Stimulated activated CD8-positive, alpha-beta memory T cell treated with anti-CD3 and anti-CD28 coated beads, Interleukin-4, amount 100 ng/mL, for 1 hour (primary cell): ENCODE measurements at places on chromosomes 5 and 9.

DNA sequence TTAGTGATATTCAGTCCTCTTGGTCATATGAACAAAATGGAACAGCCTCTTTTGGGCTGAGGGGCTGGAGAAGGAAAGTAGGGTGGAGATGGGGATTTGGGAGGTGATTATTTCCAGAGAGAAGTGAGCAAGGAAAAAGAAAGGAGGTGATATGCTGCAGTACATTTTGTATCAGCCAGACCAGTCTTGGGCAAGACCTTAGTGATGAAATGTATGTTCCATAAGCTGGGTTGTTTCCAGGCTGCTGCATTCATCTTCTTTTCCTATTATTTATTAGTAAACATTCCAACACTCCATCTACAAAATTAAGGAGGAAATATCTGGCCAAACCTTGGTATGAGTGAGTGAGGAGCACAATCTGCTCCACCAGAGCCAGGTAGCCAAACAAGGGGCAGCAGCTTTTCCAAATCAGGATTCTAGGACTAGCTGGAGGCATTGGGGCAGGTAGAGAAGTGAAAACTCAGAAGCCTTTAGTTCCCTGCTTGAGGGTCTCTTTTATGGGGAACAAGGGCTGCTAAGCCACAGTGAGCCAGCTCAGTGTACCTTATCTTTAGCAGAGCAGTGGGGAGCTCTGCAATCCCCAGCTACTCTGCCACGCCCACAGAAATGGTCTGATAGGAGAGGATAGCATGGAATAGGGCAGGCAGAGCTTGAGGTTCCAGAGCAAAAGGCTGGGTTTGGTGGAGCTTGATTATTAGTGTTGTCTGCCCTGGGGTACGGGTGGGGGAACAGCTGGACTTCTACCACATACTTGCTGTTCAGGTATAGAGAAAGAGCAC is 19.5 kb downstream of the RAD1 start:
- no peak for DNase-seq

DNA sequence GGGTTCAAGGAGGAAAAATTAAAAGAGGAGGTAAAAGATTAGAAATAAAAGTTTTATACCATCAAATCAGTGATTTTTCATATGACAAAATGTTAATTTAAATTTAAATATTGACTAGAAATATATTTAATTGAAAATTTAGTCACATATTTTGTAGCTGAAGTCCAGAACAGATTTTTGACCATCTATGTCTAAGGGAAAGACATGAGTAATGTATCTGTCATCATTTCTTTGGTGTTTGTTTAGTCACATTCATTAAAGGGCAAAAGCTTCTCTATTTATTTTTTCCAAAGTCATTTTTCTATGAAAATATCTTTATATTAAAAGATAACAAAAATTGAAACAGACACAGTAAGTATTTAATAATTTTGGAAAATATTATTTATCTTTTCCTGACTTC is 252.0 kb upstream of the ISL1 start:
- DNase-seq: no peak

DNA sequence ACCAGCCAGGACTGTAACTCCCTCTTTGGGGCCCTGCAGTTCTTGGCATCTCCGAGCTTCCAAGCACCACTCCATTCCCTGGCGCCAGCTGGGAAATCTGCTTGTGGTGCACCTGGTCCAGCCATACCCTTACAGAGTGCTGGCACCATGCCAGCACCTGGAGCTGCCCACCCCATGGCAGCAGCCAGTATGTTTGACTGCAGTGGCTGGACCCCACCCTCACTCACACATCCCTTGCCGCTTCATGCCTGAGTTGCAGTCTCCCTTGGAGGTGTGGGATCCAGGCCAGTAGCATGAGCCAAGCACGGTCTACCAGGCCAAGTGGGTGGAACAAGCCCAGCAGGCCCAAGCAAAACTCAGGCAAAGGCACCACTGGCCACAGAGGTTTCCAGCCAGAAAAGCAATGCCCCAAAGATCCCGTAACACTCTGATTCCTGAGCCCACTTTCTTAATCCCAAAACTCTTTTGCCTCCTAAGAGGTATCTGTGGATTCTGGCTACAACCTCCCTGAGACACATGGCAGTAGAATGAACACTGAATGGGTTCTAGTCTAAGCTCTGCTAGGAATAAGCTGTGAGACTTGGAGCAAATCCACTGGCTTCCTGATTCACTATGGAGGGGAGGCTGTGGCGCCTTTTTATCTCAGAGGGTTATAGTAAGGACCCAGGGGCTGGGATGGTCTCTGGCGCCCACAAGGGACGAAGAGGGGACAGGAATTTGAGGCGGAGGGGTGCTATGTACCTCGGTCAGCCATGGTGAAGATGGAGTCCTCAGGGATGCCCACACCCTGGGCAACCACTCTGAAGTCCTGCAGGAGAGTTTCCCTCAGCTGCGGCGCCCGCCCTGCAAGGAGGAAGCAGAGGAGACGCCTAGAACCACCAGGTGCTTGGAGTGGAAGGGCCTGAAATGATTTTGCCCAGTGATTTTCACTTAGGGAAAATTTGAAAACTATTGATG is 5.6 kb downstream of the AMBP start:
- no peak for DNase-seq

DNA sequence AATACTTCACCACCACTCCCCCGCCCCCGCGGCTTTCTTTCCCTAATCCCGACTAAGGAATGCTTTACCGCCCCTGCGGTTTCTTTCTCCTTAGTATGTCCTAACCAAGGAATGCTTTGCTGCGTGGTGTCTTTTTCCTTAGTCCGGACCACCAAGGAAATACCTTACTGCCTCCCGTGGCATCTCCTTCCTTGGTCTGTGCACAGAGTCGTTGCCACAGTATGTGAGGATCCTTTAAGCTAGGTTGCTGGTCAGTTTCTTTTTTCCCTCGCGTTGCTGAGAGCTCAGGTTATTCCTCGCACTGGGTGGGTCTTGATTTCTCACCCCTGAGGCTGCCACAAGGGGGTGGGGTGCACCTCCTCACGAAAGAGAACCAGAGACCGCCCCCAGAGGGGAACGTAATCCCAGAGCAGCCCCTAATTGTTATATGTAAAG is 309.4 kb downstream of the NR3C1 start:
- no peak for DNase-seq

- no peak for DNase-seq
Observed at GRCh38 chr5:99948850-99949249, 586.3 kb upstream of the FAM174A start.
